SK-N-MC (cell line): ENCODE measurements at places on chromosomes 6 and 20.

DNA sequence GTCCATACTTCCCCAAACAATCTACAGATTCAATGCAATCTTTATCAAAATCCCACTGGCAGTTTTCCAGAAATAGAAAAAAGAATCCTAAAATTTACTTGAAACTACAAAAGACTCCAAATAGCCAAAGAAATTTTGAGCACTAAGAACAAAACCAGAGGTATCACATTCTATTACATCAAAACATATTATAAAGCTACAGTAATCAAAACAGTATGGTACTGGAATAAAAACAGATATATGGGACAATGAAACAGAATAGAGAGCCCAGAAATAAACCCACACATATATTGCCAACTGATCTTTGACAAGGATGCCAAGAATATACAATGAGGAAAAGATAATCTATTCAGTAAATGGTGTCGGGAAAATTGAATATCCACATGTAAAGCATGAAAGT, 46.0 kb upstream of the FBXO30 start:
- no peak for DNase-seq

DNA sequence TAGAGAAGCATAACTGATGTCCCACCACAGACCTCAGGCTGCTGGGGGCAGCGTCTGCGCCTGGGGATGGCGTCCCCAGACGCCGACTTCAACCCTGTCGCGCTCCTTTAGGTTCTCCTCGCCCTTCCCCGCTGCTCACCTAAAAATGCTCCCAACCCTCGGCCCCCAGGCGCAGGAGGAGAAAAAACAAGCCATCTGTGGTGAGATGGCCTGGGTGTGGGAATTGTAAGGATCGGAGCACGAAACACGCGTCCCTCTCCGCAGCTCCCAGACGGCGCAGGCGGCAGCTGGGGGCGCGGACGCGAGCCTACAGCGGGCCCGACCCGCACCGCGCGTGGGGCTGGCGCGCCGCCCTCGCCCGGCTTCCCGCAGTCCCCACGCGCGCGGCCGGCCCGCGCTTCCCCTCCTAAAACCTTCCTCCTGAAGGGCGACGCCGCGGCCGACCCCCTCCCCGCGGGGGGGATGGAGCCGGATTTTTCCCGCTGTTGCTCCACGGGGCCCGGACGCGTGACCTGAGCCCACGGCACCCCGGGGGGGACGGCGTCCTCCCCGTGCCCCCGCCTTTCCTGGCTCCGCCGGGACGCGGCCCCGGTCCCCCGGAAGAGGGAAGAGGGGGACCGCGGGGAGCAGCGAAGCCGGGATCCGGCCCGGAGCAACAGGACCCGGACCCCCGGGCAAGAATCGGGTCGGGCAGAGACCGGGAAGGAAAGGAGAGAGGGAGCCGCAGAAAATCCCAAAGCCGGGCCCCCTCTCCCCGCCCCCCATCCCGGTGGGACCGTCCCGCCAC, 611 bp downstream of the EPB41L2 start:
- no peak for DNase-seq

DNA sequence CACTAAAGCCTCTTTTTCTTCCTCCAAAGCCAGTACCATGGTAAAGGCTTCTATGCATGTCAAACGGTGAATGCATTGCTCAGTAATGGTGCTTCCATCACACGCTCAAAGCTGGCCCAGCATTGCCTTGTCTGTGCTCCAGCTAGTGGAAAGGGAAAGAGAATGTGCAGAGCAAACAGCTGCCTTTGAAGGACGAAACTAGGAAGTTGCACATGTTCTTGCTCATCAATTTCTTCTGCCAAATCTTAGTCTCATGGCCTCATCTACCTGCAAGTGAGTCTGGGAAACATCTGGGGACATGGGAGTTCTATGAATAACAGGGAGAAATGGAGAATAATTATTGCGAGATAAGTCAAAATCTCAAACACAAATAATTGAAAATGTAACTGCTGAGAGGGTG, 216.5 kb upstream of the SSTR4 start:
- no peak for DNase-seq

GRCh38 chr6:16750566-16750965, 10.7 kb downstream of the ATXN1 start:
- no peak for DNase-seq

DNA sequence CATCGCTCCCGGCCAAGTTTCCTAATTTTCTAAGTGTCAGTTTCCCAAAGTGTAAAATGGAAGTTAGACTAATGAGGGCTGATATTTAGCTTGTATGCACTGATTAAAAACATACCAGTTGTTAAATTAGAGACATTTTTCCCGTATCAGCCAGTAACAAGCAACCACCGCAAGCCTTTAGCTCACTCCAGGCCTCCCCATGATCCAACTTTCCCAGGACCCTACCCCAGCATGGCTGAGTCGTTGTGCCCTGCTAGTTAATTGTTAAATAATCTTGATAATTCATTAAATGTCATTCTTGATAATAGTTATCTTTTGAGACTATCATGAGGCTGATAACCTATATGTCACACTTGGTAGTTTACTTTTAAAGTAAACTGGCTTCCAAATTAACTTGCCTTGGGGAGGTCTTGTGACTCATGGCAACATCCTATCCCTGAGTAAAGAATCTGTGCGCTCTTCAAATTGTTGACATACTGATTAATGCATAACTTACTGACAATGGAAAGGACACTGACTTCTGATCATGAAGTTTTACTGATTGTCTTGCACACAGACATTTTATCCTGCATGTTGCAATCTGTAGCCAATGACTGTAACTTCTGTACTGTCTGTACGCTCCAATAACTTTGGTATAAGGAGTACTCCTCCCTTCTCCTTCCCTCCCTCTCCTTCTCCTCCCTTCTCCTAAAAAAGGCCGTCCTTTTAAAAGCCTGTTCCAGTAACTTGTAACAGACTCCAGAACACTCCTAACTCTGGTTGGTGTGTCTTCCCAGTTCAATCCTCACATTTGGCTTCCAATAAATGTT, 6.3 kb upstream of the GTF3C6 start:
- no peak for DNase-seq

- no peak for DNase-seq
These were observed 9.3 kb downstream of the AURKA start for GRCh38 chr20:56382696-56383095.

GRCh38 chr6:34526241-34526972, 29.7 kb downstream of the SPDEF start:
- peak; percentile 39 for DNase-seq

DNA sequence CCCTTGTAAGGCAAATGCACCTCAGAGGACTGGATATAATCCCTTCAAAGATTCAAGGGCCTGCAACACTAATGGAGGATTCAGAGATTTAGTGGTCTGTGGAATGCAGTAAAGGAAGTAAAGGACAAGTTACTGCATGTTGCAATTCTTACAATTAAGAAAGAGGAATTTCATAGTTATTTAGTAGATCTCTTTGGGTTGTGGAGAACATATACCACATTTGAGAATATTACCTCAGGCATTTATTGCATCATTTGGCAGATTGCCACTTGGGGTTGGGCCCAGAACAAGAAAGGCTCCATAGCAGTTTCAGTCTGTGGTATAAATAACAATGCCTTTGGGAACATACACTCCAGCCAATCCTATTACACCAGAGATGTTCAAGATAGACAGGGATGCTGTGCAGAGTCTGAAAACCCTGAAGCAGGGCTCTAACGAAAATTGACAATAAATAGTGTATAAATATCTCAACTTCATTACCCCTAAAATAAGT, 20.9 kb upstream of the EPM2A start:
- DNase-seq, result peak; percentile 99

DNA sequence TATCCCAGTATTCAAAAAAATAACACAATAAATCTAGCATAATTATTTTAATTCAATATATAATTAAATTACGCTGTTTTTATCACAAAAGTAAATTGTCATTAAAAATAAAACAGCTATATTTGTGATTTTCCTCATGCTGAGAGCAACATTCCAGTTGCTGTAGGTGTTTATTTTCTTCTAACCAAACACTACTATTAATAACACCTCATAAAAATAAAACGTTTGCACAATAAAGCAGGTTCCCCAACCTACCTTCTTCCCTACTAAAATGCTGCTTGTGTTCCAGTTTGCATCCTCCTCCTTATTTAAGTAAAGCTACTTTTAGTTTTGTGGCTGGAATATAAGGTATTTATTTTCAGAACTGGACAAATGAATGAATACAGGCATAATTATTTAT, 108.2 kb upstream of the LGSN start:
- DNase-seq, result no peak

- DNase-seq, result no peak
These were observed 170.2 kb upstream of the ZNF217 start for GRCh38 chr20:53763707-53764414.

DNA sequence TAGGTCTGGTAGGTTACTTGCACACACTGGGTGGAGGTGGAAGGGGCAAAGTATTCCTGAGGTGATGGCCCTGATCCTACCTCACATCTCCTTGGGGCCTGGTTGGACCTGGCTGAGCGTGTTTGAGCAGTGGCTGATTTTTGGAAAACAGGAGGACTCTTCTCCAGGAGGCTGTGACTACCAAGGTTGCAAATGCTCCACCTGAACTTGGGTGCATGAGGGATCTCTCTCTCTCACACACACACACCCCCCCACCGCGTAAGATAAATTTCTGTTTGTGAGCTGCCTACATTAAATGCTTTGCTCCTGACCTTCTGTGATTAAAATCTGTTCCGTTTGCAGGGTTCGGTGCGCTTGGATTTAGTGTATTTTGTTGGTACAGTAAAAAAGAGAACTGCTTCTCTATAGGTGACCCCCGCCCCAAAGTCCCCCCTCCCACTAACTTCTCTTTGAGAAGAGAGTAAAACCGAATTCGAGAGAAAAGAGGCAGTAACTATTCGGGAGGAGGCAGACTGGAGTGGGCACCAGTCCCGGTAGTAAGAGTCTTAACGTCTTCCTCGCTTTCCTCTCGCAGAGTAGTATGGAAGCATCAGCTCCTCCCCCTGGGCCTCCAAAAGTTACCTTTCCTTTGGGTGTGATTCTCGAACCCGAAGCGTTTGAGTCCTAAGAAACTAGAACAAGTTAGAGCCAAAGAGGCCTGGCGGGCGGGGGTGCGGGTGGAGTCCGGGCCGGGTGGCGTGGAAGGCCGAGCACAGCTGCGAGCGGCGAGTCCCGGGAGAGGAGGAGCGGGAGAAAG, 585 bp upstream of the DSE start:
- no peak for DNase-seq

DNA sequence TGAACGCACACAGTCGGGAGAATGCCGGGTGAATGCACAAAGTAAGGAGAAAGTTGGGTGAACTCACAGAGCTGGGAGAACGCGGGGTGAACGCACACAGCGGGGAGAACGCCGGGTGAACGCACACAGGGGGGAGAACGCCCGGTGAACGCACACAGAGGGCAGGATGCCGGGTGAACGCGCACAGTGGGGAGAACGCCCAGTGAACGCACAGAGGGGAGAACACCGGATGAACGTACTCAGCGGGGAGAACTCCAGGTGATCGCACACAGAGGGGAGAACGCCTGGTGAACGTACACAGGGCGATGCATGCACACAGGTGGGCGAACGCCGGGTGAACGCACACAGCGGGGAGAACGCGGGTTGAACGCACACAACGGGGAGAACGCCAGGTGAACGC, 57.4 kb downstream of the RNASET2 start:
- DNase-seq, result no peak

DNA sequence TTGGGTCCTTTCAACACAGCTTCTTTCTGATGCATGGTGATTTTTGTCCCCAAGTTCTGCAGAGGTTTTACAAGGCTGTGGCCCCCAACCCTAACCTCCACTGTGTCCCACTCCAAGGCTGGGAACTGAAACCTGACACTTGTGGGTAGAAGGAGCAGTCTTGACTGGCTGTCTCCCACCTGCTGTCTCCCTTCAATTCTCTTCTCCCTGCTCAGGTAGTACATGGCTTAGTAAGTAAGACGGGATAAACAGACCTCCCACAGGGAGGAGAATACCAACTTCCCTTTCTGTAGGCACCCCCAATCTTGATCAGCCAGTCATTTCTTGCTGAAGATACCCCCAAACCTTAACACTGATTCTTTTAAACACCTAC, 25.0 kb downstream of the TGM6 start:
- DNase-seq, result no peak

GRCh38 chr6:33217246-33217645, 8.9 kb downstream of the RING1 start:
- no peak for DNase-seq

DNA sequence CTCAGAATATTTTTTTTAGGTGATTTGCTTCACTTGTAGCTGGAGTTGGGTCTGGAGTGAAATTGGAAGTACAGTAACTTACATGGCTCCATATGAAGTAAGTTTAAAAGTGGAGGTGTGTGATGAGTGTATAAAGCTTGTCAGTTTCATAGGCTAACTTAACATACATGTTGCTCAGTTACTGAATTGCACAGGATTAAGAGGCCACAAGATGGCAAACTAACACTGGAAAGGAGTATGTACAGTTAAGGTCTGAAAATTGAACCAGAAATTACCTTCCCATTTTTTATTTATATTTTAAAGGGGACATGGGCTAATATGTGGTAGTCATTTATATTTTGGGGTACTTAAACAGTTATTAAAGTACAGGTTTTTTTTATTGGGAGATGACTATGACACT, 45.3 kb upstream of the SMIM8 start:
- DNase-seq, result no peak

DNA sequence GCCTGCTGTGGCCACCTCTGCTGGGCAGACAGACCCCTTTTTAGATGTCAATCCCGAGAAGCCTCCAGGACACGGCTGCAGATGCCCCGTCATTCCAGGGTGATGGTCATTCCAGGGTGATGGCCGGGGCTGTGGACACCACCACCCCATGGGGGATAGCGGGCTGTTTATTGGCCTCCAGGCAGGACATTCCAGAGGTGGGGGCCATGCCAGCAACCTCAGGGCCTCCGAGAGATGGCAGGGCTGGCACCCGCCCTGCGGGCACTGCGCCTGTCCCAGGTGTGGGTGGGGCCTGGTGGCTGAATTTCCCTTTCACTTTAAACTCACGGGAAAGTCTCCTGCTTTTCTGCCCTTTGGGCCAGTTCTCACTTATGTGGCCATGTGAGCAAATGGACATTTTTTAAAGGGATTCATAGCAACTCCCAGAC, 14.5 kb downstream of the COL9A3 start:
- no peak for DNase-seq

- no peak for DNase-seq
These were observed 4.9 kb downstream of the GLYATL3 start for GRCh38 chr6:49504666-49505065.

GRCh38 chr6:157677235-157677634, 145.8 kb upstream of the SNX9 start:
- DNase-seq, result no peak

DNA sequence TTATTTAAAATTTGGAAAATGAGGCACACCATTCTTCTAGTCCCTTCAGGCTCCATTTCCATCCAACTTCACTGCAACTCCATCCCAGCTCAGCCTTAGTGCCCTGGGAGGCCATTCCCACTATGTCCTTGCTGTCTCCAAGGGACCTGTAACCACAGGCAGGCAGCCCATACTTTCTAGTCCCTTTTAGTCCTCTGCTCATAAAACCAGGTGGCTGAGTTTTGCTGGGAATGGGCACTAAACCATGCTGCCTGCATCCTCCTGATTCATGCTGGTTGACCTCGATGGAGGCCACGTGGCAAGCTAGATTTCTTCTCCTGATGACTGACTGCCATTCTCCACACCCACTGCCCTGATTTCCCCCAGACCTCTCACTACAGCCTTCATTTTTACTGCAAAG, 27.5 kb upstream of the MYMX start:
- no peak for DNase-seq

GRCh38 chr6:91486200-91486599, 899.3 kb upstream of the MAP3K7 start:
- DNase-seq, result no peak

- DNase-seq, result no peak
These were observed 28.4 kb upstream of the CD93 start for GRCh38 chr20:23114448-23115082.

- no peak for DNase-seq
These were observed 4.3 kb upstream of the AKIRIN2 start for GRCh38 chr6:87706187-87706966.

- DNase-seq, result no peak
These were observed 1.7 kb upstream of the PRELID3B start for GRCh38 chr20:59044295-59044694.
